NCI-H1436 treated with DMSO at 0.1 percent for 48 hours (cell line): ENCODE measurements at places on chromosomes 13 and 19.

DNA sequence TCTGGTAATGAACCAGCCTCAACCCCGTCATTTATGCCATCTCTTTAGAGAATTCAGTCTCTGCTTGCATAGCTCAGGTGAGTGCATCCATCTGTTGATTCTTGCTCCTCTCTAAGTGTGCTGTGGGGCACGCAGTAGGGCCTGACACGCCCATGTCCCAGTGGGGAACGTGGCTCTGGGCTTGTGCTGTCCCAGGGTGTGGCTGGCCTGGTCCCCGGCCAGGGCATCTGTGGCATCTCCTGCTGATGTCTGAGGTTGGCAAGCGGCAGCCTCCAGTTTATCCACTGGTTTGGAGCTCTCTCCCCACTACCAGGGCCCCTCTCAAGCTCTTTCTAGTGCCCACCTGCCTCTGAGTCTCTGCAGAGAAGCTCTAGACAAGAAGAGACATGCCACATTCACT is 146.6 kb upstream of the GJB6 start:
- DNase-seq: no peak

- DNase-seq: no peak
Observed at GRCh38 chr13:110561344-110562035, at the start of gene RAB20. RAB20 (minus strand) TSS chr13:110561722; CDS start chr13:110561519, 203 bp downstream.

- DNase-seq: no peak
Observed at GRCh38 chr19:33402421-33403220, 29.1 kb downstream of the CEBPG start.

- no peak for DNase-seq
Observed at GRCh38 chr19:35161434-35161743, 6.9 kb downstream of the FXYD5 start.

DNA sequence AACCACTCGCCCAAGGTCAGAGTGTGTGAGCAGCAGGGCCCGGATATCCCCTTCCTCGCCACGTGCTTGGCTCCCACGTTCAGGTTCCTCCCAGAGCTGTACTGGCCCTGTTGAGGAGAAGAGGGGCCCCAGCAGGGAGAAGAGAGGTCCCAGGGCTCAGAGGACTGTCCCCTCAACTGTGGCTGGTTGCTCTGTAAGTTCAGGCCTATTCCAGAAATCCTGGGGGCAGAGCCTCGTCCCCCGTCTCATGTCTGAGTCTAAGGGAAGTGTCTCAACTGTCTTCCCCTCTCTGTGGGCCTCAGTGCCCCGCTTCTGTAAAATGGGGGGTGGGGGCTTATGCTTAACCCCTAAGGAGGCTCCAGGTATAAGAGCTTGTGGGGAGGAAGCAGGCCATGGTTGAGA is 3.9 kb downstream of the PPP5C start:
- no peak for DNase-seq

- no peak for DNase-seq
Observed at GRCh38 chr19:30784850-30785457, 412.8 kb downstream of the ZNF536 start.

GRCh38 chr19:55467236-55468053 is 2.9 kb upstream of the C19orf85 start:
- no peak for DNase-seq

DNA sequence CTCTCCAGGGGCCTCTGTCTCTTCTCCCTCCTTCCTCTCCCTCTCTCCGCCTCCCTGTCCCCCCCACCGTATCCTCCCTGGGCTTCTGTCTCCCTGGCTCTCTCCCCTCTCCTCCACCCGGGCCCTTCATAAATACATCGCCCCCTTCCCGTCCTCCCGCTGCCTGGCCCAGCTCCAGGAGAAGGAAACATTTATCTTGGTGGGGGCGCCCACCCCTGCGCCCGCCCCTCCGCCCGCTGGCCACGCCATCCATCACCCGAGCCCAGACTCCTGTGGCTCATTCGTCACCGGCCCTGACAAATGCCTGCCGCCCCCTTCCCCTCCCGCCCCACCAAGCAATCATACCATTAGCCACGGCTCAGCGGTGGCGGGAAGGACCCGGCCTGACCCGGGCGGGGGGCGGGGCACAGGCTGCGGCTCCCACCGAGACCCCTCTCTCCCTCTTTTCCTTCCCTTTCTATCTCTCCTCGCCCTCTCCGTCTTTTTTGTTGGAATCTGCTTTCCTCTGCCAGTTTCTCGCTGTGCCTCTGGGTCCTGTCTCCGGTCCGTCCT is 2.6 kb upstream of the MEIS3 start:
- DNase-seq: peak; percentile 35

GRCh38 chr13:82477436-82477835 is 1404.8 kb downstream of the SLITRK1 start:
- no peak for DNase-seq

DNA sequence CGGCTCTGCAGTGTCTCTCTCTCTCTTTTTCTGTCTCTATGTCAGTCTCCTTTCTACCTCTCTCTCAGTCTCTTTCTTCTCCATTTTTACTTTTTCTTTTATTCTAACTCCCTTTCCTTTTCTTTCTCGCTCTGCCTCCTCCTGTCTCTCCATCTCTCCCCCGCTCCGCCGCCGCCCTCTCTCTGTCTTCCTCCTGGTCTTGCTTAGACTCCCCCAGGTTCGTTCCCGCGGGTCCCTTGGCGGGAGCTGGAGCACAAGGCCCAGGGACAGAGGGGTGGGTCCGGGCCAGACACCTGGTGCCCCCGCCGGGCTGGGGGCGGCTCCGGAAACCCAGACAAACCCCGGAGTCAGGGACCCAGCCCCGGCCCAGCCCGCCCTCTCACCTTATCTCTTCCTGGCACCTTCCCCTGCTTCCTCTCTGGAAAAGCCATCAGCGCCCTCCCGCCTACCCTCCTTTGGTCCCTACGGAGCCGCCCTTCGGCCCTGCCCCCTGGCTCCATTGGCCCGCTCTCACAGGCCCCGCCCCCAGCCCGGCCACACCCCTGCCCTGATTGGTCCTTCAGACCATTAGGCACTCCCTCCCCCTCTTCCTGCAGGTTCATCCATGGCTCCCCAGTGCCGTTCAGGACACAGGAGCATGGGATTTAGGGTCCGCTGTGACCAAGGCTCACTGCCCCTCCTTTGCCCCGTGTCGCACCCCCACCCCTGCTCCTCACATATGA is 15.4 kb upstream of the NOP53 start:
- no peak for DNase-seq

DNA sequence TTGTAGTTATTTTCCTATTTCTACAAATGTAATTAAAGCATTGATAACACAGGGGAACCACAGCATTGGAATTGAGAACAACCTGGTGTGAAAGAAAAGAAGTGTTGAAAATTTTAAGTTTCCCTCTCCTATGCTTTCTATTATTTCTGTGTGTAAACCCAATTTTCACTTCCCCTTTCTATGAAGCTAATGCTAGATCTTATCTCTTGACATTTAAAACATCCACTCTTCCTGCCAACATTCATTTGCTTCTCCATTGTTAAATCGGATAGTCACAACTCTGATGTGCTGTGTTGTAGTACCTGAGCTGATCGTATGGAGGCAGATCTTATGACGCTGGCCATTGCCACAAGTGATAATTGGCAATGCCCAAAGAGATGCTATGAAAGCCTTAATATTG is 203.0 kb downstream of the ITGBL1 start:
- no peak for DNase-seq

DNA sequence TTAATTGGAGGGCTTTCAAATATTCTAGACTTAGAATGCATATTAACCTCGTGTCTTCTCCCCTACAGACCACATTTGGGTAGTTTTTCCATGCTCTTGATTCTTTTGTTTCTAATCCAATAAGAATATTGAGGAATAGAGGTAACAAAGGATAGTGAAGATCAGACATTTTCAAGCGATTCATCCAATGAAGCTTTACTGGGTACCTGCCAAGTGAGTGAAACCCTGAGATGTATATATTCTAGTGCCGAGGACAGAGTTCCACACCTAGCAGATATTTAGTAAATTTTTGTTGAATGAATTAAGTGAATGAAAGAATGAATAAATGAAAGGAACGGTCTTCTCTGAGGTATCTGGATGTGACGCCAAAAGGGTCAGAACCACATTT is 442 bp upstream of the RFC3 start:
- DNase-seq: no peak

- DNase-seq: no peak
Observed at GRCh38 chr19:14127176-14127575, 9.2 kb downstream of the ASF1B start.

GRCh38 chr13:88958821-88959220 is 1287.7 kb downstream of the SLITRK5 start:
- no peak for DNase-seq

DNA sequence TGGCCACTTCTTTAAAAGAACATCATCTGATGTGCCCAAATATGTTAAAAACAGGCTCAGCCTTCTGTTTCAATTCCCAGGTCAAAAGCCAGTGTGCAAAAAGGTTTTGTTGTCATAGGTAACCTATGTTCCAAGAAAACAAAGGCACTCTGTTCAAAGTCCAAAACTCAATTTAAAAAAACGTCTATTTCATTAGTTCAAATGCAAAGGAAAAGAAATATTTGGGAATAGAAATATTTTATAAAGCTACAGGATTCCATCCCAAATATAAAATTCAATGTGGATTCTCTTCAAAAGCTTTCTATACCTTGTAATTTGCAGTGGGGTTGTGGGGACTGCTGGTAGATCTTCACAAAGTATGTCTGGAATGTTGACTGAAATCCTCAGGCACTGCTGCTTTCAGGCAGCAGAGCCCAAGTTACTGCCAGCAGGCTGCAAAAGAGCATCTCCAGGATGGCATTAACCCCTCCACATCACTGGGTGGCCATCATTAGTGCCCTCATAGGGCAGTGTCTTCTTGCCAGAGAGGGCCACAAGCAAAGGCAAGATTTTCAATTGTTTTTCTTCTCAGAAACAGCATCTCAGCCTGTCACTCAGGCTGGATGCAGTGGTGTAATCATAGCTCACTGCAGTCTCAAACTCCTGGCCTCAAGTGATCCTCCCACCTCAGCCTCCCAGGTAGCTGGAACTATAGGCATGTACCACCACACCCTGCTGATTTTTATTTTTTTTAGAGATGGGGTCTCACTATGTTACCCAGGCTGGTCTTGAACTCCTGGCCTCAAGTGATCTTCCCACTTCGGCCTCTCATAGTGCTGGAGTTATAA is 22.8 kb upstream of the STK24 start:
- DNase-seq: no peak

GRCh38 chr19:42066075-42066754 is 3.8 kb downstream of the GRIK5 start:
- no peak for DNase-seq

DNA sequence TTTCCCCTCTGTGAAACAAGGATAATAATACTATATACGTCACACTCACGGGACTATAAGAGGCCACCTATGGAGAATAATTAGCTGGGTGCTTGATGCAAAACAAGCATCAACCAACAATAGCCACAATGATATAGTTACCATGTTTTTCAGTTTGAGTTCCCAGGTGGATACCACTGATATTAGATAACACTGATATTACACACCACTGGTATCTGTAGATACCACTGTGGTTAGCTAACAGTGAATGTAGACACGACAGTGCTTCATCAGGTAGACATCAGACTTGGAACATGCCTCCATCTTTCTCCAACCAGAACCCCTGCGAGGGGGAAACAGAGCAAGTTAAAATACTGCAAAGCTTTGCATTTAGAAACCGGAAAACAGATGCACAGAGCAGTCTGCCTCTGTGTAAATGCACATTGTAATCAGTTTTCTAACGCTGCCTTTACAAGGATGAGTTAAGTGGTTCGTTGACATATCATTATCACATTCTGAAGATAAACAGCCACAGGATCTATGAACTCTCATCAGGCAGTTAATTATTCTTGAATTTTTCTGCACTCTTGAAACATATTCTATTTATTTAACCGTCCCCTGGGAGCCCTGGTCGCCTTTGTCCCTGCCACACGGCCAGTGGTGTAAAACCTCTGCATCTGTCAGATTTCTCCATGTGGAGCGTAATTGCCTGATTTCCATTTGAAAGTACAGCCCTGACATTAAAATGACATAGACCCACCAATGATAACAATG is 80.7 kb downstream of the RNASEH2B start:
- DNase-seq: no peak

- DNase-seq: no peak
Observed at GRCh38 chr19:54207983-54208783, 7.5 kb downstream of the RPS9 start.

DNA sequence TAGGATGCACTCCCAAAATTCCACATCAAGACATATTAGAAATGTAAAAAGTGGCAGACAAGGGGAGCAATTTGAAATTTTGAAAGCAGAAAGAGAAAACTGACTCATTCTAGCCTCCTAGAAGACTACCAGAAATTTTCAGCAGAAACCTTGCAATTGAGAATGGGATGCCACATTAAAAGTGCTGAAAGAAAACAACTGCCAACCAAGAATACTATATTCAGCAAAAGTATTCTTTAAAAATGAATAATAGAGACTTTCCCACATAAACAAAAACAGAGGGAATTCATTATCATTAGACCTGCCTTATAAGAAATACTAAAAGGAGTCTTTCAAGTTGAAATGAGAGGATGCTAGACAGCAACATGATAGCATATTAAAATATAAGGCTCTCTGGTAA is 78.3 kb upstream of the HTR2A start:
- no peak for DNase-seq

GRCh38 chr13:57946361-57946760 is 314.8 kb downstream of the PCDH17 start:
- no peak for DNase-seq

- no peak for DNase-seq
Observed at GRCh38 chr13:43110036-43110435, 86.7 kb downstream of the DNAJC15 start.

- no peak for DNase-seq
Observed at GRCh38 chr19:33159893-33160292, 28.0 kb downstream of the WDR88 start.

- no peak for DNase-seq
Observed at GRCh38 chr13:36395280-36395679, 37.0 kb upstream of the CCNA1 start.

DNA sequence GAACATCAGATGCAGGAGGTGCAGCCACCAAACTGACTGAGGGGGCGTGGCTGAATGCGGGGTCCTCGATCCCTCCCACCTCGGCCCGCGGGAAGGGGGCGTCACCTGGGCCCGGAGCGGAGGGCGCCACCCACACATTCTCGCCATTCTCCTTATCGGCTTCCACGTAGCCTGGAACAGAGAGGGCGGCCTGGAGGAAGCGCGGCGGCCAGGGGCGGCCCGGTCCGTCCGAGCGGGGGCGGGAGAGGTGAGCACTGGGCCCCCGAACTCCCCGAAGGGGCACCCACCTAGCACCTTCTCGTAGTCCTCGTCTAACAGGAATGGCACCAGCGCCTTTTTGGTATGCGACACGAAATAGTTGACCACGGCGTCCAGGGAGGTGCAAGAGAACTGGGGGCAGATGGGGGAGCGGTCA is 11.8 kb downstream of the STAP2 start:
- no peak for DNase-seq
